Body of pancreas (tissue), 4 donors: ENCODE measurements at places on chromosomes 5 and 9. TPM values are rescaled to one million over a fixed set of nuclear protein-coding genes. Genes with fewer than 3 reads are reported as not detected.

DNA sequence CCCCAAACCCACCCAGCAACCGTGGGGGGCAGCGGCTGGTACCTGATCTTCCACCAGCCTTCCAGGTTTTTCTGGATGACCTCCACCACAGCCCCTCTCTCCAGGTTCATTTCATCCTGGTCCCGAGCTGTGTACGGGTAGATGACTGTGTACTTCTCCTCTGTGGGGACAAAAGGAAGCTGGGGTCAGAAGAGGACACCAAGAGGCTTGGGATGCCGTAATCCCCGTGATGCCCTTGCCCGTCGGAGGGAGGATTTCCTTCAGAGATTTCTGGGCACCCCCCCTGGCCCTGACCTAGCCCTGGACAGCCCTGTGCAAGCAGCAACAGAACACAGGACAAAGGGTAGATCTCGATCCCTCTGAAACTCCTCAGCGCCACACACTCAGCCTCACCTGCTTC, 70.3 kb upstream of the UBTD2 start:
- no peak for DNase-seq

- no peak for DNase-seq
Measured at GRCh38 chr9:34331196-34331595, 1.8 kb downstream of the NUDT2 start.

- DNase-seq, result peak; percentile 72
Measured at GRCh38 chr9:124271660-124272059, 13.9 kb downstream of the NEK6 start.

- DNase-seq, result no peak
Measured at GRCh38 chr5:123537845-123538244, 25.9 kb downstream of the CSNK1G3 start.

GRCh38 chr5:68315679-68316271, 100.2 kb downstream of the PIK3R1 start:
- no peak for DNase-seq

DNA sequence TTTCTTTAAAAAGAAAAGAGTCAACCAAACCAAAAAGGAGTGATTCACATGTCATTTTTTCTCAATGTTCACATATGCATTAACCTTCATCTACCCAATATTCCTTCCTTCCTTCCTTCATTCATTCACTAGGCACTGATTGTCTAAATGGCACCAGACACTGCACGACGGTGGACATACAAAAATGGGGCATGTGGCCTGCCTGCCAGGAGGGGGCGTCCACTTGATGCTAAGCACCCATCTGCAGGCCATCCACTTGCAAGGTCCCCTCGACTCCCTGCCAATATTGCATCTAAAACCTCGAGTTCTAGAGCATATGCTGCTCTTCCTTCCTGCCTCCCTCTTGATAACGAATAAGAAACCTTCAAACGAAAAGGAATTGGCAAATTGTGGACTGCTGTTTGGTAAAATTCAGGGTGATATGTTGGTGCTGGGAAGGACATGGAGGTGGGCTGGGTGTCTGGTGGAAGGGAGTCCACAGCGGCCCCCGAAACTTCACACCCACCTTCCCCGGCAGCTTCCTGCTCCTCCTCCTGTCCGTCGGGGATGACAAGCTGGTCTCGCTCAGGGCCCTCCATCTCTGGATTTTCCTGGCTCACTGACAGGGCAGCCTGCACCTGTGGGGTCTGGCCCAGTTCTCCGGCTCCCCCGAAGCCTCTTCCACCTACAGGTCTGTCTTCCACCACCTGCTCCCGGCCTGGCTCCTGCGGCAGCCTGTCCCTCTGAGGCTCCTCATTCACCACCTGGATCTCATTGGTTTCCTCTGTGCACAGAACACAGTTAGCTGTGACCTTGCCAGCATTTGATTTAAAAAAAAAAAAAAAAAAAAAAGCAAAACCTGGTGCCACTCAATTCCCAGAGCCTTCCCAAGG, 64.3 kb downstream of the GOLM1 start:
- DNase-seq, result peak; percentile 69

GRCh38 chr5:142048272-142048671, 35.4 kb upstream of the GNPDA1 start:
- DNase-seq, result no peak

Gene CA9
- 21.8 TPM for total RNA-seq

Gene TNFSF8
- total RNA-seq, result 1.0 TPM

Gene CCDC192
- total RNA-seq, result not detected

Gene MVB12B
- total RNA-seq, result 9.9 TPM
